ENCODE measurements at places on chromosomes 3 and 15. TPM values are rescaled to one million over a fixed set of nuclear protein-coding genes. Genes with fewer than 3 reads are reported as not detected.

Gene GOLGA8R
- total RNA-seq = 1.6 TPM

Gene CNTN4
- not detected for total RNA-seq

Gene VGLL3
- 17.1 TPM for total RNA-seq

Gene ADAMTS9
- total RNA-seq = 4.0 TPM

Gene THSD4
- 14.6 TPM for total RNA-seq

Gene KCNMB2
- total RNA-seq = not detected

Gene CLDN11
- 1.7 TPM for total RNA-seq

Gene KNL1
- total RNA-seq = 83.2 TPM

Gene A4GNT
- total RNA-seq = not detected

Gene CACNA2D3
- not detected for total RNA-seq

Gene TEX9
- 0.16 TPM for total RNA-seq

- H3K27me3 ChIP-seq = no peaks in the 10 kb centered on the region
- peaks cover 13% of the 10 kb centered on the region for H3K36me3 ChIP-seq
- DNase-seq = peak; percentile 72
- H3K4me1 ChIP-seq = peaks cover 97% of the 10 kb centered on the region
Measured at GRCh38 chr15:98900356-98900755, 107.2 kb downstream of the PGPEP1L start.

- H3K27ac ChIP-seq = no peak overlapping the region
- H3K36me3 ChIP-seq = no peaks in the 10 kb centered on the region
- H3K4me3 ChIP-seq = no peak overlapping the region
- no peaks in the 10 kb centered on the region for H3K4me1 ChIP-seq
- H3K27me3 ChIP-seq = no peaks in the 10 kb centered on the region
- no peak for DNase-seq
Measured at GRCh38 chr3:34305266-34305665, 506.8 kb downstream of the PDCD6IP start.

DNA sequence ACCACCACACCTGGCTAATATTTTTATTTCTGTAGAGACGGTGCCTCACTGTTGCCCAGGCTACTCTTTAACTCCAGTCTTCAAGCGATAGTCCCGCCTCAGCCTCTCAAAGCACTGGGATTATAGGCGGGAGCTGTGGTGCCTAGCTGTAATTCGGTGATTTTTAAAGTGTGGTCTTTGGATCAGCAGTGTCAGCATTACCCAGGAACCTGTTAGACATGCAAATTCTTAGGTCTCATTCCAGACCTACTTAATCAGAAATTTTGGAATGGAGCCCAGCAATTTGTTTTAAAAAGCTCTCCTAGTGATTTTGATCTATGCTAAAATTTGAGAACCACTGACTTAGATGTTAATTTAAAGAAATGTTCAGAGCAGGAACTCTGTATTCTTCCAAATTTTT, 51.9 kb downstream of the GOLM2 start:
- H3K27me3 ChIP-seq = no peaks in the 10 kb centered on the region
- H3K4me1 ChIP-seq = peaks cover 10% of the 10 kb centered on the region
- H3K36me3 ChIP-seq = peaks cover 4% of the 10 kb centered on the region
- no peak overlapping the region for H3K4me3 ChIP-seq
- DNase-seq = peak; percentile 55

DNA sequence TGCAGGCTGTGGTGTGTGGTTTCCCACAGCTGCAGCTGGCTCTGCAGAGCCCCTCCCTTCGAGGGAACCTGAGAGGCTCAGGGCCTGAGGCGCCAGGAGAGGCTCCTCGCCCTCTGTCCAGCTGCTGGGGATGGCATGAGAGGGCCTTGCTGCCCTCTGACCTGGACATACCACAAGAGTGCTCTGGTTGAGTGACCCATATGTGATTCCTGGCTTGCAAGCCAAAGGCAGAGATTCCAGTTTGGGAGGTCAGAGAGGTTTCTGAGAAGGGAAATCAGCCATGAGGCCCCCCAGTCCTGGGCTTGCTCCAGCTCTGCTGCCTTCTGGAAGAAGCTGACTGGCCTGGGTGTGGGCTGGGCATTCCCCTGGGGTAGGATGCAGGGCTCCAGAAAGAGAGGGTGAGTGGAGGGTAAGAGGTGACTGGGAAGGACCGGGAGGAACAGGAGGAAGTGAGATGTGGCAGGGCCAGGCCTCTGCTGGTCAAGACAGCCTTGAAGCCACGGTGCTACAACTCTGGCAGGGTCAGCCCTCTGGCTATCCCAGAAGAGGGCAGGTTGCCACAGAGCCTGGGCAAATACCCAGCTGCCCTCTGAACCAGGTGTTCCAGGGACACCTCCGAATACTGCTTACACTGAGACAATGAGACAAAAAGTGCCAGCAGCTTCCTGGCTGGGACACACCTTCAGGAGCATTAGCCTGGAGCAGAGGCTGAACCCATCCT, 16.0 kb upstream of the SRP14 start:
- H3K4me1 ChIP-seq = peaks cover 19% of the 10 kb centered on the region
- no peak for DNase-seq
- no peaks in the 10 kb centered on the region for H3K27me3 ChIP-seq
- no peak overlapping the region for H3K27ac ChIP-seq
- no peak overlapping the region for H3K4me3 ChIP-seq

- DNase-seq = no peak
- peaks cover 74% of the 10 kb centered on the region for H3K36me3 ChIP-seq
- no peaks in the 10 kb centered on the region for H3K27me3 ChIP-seq
- H3K4me3 ChIP-seq = no peak overlapping the region
Measured at GRCh38 chr3:44795197-44795596, 33.6 kb downstream of the KIF15 start.

DNA sequence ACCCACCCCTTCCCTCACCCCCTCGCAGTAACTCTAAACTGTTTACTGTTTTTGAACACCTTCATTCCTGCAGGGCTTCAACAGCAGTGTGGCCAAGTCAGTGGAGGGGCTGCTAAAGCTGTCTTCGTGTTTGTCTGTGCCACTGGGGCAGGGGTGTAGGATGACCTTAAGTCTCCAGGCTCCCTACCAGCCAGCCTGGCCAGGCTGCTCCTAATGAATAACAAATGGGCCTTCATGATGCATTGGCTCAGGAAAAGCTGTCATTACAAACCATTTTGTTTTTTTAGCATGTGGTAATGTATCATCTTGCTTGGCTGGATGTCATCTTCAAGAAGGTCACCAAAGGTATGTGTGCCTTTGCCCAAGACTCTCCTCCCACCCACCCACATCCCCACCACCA, 372.2 kb upstream of the WNT5A start:
- H3K4me3 ChIP-seq = no peak overlapping the region
- H3K27ac ChIP-seq = no peak overlapping the region
- H3K4me1 ChIP-seq = peaks cover 14% of the 10 kb centered on the region

GRCh38 chr3:45593708-45594601, 596 bp upstream of the LIMD1 start:
- H3K27ac ChIP-seq = peak overlapping the region; percentile 79
- H3K4me1 ChIP-seq = peaks cover 39% of the 10 kb centered on the region
- peaks cover 18% of the 10 kb centered on the region for H3K36me3 ChIP-seq
- no peaks in the 10 kb centered on the region for H3K27me3 ChIP-seq
- peak; percentile 85 for DNase-seq
- H3K4me3 ChIP-seq = peak overlapping the region; percentile 82

DNA sequence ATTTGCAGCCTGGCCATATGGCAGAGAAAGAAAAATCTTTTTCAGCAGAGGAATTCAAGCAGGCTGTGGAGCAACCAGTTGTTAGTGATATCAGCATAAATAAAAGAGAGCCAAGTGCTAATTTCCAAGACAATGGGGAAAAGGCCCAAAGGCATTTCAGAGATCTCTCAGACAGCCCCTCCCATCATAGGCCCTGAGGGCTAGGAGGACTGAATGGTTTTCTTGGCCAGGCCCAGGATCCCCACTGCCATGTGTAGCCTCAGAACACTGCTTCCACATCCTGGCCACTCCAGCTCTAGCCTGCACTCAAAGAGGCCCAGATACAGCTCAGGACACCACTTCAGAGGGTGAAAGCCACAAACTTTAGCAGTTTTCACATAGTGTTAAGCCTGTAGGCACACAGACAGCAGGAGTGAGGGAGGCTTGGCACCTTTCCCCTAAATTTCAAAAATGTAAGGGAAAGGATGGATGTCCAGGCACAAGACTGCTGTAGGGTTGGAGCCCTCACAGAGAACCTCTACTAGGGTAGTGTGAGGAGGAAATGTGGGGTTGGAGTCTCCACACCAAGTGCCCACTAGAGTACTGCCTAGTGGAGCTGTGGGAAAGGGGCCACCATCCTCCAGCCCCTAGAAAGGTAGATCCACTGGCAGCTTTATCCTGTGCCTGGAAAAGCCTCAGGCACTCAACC, 191.4 kb downstream of the TBL1XR1 start:
- H3K4me1 ChIP-seq = no peaks in the 10 kb centered on the region
- no peaks in the 10 kb centered on the region for H3K27me3 ChIP-seq
- H3K4me3 ChIP-seq = no peak overlapping the region
- DNase-seq = no peak
- H3K36me3 ChIP-seq = no peaks in the 10 kb centered on the region
- H3K27ac ChIP-seq = no peak overlapping the region

DNA sequence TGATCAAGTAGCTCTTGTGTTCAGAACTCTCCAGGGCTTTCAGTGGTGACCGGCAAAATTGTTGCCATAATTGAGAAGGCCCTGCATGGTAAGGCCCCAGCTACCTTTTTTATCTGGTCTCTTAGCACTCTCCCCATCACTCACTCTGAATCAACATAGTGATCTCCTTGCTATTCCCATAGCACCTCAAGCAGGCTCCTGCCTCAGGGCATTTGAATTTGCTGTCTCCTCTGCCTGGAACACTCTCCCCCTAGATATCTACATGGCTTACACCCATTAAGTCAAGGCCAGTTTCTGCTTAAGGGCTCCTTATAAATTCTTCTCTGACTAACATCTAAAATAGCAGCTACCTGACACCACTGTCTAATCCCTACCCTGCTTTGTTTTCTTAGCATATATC, 3.3 kb upstream of the ARID3B start:
- H3K36me3 ChIP-seq = 0 out of 2 replicates have a peak, but pooled peaks cover 5% of the 10 kb centered on the region
- no peak overlapping the region for H3K27ac ChIP-seq
- no peaks in the 10 kb centered on the region for H3K27me3 ChIP-seq
- H3K4me3 ChIP-seq = no peak overlapping the region
- no peak for DNase-seq

- peak overlapping the region; percentile 90 for H3K4me3 ChIP-seq
- no peaks in the 10 kb centered on the region for H3K36me3 ChIP-seq
- H3K27ac ChIP-seq = no peak overlapping the region
- peaks cover 13% of the 10 kb centered on the region for H3K4me1 ChIP-seq
- no peak for DNase-seq
- no peaks in the 10 kb centered on the region for H3K27me3 ChIP-seq
Measured at GRCh38 chr3:38455639-38456430, 2.1 kb downstream of the ACVR2B start.

GRCh38 chr3:46369675-46370132, 1.0 kb upstream of the CCR5 start:
- no peaks in the 10 kb centered on the region for H3K36me3 ChIP-seq
- no peak overlapping the region for H3K4me3 ChIP-seq

DNA sequence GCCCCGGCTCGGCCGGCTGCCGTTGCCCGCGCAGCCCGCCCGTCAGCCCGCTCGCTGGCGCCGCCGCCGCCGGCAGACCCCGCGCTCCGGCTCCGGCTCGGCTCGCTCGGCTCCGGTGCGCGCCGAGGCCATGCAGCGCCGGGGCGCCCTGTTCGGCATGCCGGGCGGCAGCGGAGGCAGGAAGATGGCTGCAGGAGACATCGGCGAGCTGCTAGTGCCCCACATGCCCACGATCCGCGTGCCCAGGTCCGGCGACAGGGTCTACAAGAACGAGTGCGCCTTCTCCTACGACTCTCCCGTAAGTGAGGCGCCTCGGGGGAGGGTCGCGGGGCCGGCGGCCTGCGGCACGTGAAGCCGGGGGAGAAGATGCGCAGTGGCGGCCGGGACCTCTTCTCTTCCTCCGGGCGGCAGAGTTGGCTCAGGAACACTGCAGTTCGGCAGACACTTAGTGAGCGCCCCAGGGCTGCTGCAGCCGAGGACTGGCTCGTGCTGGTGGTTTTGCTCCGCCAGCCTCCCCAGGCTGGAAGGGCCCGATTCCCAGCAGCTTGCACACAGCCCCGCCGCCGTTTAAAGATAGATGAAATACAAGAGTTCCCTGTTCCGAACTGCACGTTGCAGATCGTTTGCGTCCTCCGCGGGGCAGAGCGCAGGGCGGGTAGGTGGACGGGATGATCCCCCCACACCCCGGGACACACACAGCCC, 407 bp downstream of the USP13 start:
- peak overlapping the region; percentile 79 for H3K27ac ChIP-seq
- H3K4me1 ChIP-seq = 0 out of 2 replicates have a peak, but pooled peaks cover 4% of the 10 kb centered on the region
- no peaks in the 10 kb centered on the region for H3K27me3 ChIP-seq
- DNase-seq = peak; percentile 76

- H3K4me1 ChIP-seq = no peaks in the 10 kb centered on the region
- H3K36me3 ChIP-seq = no peaks in the 10 kb centered on the region
- DNase-seq = no peak
- H3K27me3 ChIP-seq = no peaks in the 10 kb centered on the region
- H3K27ac ChIP-seq = no peak overlapping the region
Measured at GRCh38 chr15:36232491-36232890, 346.9 kb upstream of the CDIN1 start.

DNA sequence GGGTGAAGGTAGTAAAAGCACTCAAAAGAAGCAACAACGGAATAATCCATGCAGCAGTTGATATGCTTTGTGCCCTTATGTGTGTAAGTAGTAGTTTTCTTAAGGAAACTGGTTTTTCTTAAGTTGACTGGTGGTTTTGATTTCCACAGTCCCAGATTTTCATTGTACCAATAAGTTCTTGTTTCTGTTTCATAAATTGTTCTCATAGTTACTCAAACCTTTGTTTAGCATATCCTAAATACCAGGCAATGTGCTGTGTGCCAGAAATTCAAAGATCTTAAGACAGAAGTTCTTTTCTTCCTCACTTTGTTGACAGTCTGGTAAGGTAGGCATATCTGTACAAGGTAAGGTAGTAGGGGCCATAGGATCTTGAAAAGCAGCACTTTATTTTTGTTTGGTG, 40.0 kb downstream of the DNAJC13 start:
- H3K4me3 ChIP-seq = no peak overlapping the region
- H3K27ac ChIP-seq = no peak overlapping the region
- no peaks in the 10 kb centered on the region for H3K27me3 ChIP-seq

- H3K36me3 ChIP-seq = no peaks in the 10 kb centered on the region
- no peaks in the 10 kb centered on the region for H3K27me3 ChIP-seq
- no peak overlapping the region for H3K4me3 ChIP-seq
Measured at GRCh38 chr15:23648920-23649515, 1.4 kb upstream of the MAGEL2 start.

- H3K27me3 ChIP-seq = no peaks in the 10 kb centered on the region
- peaks cover 12% of the 10 kb centered on the region for H3K4me1 ChIP-seq
- no peaks in the 10 kb centered on the region for H3K36me3 ChIP-seq
- no peak overlapping the region for H3K4me3 ChIP-seq
- peak; percentile 75 for DNase-seq
- H3K27ac ChIP-seq = peak overlapping the region; percentile 21
Measured at GRCh38 chr3:56980798-56981390, 79.6 kb upstream of the SPATA12 start.

GRCh38 chr15:57821826-57822225, 115.3 kb downstream of the POLR2M start:
- H3K4me1 ChIP-seq = no peaks in the 10 kb centered on the region
- H3K27ac ChIP-seq = no peak overlapping the region
- peaks cover 12% of the 10 kb centered on the region for H3K27me3 ChIP-seq
- H3K36me3 ChIP-seq = no peaks in the 10 kb centered on the region
- no peak for DNase-seq

DNA sequence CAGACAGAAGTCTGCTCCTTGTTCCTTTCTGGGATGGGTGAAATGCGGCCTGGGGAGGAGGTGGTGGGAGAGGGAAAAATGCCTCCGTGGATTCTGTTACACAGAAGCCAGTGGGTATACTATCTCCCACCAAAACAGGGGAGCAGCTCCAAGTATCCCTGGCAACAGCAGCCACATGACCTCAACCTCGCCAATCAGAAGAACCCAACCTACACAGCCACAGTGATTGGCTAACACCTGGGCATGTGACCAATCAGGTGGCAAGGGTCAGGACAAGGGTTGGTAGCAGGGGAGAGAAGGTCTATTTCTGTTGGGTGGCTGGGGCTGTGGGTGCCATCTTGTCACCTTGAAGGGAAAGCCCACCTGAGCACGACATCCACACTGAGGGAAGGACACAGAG, 9.1 kb upstream of the ACAD9 start:
- no peak for DNase-seq
- H3K4me3 ChIP-seq = no peak overlapping the region
- H3K27ac ChIP-seq = no peak overlapping the region

Measured in SJSA1 (cell line).